A549 (cell line): ENCODE measurements at places on chromosomes 16 and 17.
A peak's percentile ranks its signal among the peaks of the same experiment; 100 is the strongest.

DNA sequence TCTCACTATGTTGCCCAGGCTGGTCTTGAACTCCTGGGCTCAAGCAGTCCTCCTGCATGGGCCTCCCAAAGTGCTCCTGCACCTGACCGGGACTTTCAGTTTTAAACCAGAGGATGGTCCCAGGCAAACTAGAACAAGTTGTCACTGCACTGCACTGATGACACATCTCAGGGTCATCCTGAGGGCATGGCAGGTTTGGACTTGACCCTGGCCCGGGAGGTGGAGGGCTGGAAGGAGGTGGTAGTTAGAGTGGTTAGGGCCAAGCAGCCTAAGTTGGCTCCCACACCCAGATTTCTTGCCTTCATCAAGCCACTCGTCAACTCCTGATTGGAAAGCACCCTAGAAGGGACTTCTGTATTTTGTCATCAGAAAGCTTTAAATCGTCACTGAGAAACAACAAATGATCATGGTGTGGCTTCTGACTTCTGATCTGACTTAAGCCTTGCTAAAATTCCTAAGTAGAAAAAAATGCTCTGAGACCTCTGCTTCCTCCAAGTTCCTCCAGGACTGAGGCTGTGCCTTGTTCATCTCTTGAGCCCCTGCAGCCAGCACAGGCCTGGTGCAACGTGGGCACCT, 43.5 kb downstream of the EMP2 start:
- no peak for DNase-seq

- no peak for DNase-seq
Observed at GRCh38 chr17:3979290-3979611, 15.0 kb upstream of the ATP2A3 start.

DNA sequence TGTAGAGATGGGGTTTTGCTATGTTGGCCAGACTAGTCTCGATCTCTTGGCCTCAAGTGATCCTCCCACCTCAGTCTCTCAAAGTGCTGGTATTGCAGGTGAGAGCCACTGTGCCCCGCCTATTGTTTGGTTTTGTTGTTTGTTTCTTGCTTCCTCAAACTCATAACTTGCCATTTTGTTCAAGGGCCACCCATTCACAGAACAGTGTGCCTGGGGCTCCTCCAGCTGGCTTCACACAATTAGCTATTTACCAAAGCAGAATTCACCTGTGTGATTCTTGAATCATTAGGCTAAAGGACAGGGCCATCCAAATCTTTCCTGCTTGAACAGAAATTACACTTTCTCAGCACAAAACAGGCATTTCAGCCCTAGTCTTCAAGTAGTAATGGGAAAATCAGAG, 7.2 kb downstream of the ABHD15 start:
- DNase-seq, result no peak

DNA sequence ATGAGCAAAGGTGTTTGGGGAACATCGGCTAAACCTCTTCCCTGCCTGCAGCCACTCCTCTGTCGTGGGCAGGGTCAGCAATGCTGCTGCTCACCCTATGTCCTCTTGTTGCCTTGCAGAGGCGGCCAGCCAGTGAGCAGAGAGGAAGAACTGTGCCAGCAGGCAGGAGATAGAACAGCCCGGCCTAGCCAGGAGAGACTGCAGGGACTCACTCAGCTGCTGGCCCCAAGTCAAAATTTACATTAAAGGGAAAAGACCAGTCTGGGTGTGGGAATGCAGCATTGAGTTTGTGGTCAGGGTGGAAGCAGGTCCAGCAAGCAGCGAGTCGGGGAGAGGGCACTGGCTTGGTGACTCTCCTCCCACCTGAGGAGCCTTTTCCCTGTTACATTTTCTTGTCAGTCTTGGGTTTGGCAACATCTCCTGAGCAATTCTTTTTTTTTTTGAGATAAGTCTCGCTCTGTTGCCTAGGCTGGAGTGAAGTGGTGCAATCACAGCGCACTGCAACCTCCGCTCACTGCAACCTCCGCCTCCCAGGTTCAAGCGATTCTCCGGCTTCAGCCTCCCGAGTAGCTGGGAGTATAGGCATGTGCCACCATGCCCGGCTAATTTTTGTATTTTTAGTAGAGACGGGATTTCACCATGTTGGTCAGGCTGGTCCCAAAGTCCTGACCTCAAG, 22.7 kb downstream of the LIG3 start:
- DNase-seq, result no peak

- peak; percentile 74 for DNase-seq
Observed at GRCh38 chr16:88387941-88388627, 5.3 kb downstream of the ZNF469 start.
